GM12864 (cell line): ENCODE measurements at places on chromosomes 13 and 19.

DNA sequence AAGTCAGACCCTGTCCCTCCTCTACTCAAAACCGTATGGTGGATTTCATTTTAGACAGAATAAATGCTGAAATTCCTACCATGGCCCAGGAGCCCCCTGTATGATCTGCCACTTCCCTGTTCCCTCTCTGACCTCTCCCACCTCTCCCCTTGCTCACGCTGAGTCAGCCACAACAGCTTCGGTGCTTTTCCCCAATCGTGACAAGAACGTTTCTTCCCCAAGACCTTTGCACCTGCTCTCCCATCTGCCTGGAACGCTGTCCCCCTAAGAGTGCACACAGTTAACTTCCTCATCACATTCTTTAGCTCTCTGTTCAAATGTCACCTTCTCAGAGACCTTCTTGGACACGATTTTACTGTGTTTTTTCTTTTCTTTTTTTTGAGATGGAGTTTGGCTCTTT, 2.3 kb downstream of the VRK3 start:
- DNase-seq, result no peak

GRCh38 chr19:46859637-46860124, 1.1 kb upstream of the ARHGAP35 start:
- no peak for DNase-seq

- DNase-seq, result no peak
Observed at GRCh38 chr19:44142059-44142433, 692 bp downstream of the ZNF234 start.

DNA sequence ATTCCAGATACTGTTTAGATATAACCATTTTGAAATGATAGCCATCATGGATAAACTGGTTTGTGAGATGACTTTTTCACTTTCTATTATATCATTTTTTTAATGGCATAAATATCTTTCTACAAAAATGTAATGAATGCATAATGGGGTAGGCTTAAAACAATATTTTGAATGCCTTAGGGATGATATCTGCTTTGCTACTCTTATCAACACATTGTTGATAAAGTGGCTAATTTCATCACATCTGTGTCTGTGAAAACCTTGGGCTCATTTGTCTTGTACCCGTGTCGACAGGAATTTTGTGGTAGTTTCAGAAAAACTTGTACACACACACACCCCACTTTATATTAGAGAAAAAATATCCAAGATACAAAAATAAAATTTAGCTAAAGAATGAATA, 44.1 kb downstream of the SLITRK6 start:
- DNase-seq, result no peak

DNA sequence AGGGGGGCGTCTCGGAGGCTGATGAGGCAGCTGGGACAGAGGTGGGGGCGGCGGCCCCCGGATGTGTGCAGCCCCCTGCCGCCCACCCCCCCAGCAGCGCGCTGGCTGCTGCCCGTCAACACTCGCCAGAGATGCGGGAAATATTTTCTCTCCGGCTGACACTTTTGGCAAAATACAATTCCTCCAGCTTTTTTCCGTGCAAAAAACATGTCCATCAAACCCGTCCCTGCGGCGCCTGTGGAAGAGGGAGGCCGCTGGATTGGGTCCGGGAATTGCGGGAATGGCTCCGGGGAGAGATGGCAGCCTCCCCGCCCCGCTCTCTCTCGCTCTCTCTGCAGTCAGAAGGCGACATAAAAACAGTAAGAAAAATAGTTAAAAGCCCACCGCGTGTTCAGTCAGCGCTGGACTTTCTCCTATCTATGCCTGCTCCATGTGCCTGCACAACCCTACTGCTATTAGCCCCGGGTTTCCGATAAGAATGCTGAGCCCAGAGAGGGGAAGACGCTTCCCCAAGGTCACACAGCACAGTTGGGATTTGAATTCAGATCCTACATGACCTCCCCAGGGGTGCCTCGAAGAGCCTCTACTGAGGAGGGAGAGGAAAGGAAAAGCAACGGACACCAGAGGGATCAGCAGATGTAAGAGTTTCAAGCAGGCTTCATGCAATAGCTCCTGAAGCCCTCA, 23.2 kb downstream of the ZNRF4 start:
- no peak for DNase-seq

DNA sequence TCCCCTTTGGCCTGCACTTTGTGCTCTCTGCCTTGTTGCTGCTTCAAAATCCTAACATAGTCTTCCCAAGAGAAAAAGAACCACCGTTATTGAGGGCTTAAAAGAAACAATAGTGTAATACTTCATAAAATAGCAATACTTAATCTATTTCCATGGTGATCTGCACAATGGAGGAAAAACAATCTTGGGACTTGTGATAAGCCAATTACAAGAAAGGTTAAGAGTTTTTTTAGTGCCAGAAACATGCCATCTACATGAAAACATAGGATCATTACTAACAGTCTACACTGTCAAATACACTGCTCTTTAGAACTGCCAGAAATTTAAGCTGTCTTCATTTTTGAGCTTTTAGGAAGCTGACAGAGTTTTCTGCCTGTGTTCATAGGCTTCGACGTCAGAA, 54.1 kb upstream of the MAB21L1 start:
- no peak for DNase-seq

DNA sequence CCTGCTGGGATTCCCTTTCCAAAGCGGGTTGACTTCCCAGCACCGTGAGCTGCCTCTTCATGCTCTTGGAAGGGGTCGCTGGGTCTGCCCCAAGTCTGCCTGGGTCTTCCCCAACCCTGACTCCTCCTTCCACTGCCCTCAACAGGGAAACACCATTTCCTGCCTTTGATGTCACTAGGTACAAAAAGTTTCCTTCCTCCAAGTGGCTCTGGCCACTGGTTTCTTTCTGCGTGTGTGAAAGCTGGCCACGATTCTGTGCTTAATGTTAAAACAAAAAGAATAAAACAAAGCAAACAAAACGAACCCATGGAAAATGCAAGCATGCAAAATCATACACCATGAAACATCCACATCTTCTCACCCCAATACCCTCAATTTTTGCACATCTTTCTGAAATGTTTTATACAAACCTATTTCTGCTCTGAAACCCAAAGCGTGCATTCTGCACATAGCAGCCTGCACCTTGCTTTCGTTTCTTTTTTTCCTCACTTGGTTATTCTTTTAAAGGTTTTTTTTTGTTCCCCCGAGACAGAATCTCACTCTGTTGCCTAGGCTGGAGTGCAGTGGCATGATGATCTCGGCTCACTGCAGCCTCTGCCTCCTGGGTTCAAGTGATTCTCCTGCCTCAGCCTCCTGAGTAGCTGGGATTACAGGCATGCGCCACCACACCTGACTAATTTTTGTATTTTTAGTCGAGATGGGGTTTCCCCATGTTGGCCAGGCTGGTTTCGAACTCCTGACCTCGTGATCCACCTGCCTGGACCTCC, 12.5 kb upstream of the TNFSF9 start:
- DNase-seq, result peak; percentile 71

DNA sequence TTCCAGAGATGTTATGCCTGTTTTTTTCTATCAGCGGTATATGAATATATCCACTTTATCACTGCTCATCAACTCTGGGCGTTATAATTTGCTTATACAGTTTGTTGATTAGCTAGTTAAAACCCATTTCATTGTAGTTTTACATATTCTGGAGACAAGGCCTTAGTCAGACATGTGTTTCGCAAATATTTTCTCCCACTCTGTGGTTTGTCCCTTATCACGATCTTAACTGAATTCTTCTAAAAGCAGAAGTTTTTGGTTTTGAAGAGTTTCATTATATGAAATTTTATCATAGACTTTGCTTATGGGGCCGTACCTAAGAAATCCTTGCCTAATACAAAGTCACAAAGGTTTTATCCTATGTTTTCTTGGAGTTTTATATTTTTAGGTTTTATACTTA, 84.6 kb downstream of the FRY start:
- DNase-seq, result peak; percentile 13

- no peak for DNase-seq
Observed at GRCh38 chr13:45604892-45605291, 10.6 kb downstream of the ERICH6B start.

DNA sequence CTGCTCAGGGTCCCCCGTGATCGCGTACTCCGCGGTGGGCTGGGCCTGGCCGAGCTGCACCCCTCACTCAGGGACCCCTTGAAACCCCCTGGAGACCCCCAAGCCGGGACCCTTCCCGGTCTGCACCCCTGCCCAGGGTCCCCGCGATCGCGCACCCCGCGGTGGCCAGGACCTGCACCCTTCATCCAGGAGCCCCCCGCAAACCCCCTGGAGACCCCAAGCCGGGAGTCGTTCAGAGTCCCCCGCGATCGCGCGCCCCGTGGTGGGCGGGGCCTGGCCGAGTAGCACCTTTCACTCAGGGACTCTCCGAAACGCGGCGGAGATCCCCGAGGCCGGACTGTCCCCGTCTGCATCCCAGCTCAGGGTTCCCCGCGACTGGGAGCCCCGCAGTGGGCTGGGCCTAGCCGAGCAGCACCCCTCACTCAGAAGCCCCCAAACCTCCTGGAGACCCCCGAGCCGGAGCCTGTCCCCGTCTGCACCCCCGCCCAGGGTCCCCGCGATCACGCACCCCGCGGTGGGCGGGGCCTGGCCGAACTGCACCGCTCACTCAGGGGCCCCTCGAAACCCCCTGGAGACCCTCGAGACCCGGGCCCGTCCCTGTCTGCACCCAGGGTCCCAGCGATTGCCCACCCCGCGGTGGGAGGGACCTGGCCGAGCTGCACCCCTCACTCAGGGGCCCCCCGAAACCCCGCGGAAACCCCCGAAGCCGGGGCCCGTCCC, 748 bp downstream of the LMNB2 start:
- DNase-seq, result no peak

DNA sequence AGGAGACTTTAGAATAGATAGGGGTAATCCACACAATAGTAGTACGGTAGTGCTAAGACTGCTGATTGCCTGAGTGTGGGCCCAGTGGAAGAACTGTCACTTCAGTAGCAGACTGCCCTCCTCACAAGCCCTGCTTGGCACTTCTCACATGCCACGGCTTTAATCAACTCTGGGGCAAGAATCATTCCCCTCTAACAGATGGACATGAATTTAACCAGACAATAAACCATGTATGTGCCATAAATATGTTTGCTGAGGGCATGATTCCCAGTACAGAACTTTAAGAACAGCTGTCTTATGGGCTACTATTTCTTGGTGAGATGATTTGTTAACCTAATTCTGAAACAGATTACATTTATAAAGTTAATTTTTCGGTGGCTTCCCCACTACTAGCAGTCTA, 22.0 kb downstream of the DPY19L3 start:
- no peak for DNase-seq

DNA sequence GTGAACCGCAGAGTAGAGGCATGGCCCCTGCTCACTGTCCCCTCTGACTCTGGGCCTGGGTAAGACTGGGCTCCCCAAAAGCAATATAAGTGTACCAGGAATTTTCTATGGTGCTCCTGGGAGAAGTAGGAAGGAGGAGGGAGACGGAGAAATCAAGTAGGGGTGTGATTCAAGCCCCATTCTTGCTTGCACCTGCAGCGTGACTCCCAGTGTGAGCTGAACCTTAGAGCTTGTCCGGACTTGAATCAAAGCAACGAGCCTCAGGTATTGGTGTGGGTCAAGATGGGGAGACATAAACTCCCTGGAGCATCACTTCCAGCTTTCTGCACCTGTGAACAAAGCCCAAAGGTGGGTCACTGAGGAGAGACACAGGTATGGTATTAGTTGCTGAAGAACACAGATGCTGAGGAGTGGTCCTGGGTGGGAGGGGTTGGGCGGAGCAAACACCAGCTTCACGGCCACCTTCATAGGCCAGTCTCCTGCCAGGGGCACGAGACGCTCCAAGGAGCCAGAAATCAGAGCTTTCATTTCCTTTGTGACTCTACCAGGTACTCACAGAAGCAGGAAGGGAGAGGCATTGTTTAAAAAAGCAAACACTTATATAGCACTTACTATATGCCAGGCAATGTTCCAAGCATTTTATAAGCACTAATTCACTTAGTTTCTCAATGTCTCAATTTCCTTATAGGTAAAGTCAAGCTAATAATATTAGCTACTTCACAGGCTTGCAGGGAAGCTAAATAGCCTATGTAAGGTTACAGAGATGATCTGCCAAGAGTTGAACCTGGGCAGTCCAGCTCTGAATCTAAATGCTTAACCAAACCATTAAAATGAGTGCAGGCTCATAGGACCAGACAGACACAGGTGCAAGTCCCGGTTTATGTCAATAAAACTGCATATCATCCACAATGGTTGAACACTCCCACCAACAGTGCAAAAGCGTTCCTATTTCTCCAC, 775.3 kb downstream of the UQCRFS1 start:
- DNase-seq, result no peak

DNA sequence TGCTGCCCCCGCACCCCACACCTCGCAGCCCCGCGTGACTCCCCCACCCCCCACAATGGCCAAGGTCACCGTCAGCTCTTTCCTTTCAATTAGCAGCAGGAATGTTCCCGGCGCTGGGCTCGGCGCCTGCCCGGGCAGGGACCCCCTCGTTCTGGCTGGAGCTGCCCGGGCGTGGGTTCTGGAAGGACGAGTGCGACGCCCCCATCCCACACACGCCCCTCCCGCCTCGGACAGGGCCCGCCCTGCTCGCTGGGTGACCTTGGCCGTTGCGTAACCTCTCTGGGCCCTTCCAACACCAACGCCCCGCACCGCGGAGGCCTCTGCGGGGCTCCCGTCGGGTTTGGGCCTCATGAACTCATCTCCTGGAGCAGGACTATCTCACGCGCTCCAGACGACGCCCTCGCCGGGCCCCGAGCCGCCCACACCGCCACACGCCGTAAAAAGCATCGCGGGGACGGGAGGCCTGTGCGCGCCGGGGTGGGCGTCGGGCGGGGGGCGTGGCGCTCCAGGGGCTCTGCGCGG, 10.3 kb downstream of the PALM start:
- DNase-seq, result no peak

GRCh38 chr13:102654756-102655155, 40.1 kb downstream of the METTL21C start:
- no peak for DNase-seq

- DNase-seq, result no peak
Observed at GRCh38 chr19:10981252-10981895, 20.5 kb downstream of the SMARCA4 start.

GRCh38 chr19:44643605-44644401, at the start of gene PVR:
PVR (plus strand) TSS chr19:44643910; CDS start chr19:44644097, 187 bp downstream.
- DNase-seq, result no peak

DNA sequence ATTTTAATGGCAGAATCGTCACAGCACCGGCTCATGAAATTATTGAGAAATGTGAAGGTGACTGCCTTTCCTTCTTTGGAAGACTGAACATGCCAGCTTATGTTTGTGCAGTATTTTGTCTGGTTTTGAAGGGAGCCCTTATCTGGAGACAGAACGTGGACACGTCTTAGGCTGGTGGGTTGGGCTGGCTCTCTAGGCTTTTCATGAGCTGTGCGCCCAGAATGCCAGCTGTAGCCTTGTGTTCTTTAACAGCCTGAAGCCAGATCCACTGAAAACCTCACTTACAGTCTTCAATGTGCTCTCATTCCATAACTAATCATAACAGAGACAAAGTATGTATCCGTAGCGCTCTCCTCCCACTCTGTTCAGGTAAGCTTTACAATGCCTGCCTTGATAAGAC, 184.4 kb upstream of the HTR2A start:
- no peak for DNase-seq
